ENCODE measurements at places on chromosomes 12 and 14.

- DNase-seq: no peak
Observed at GRCh38 chr12:124464062-124464461, 103.3 kb downstream of the NCOR2 start.

GRCh38 chr14:101077481-101078074 lies 174.1 kb upstream of the RTL1 start:
- no peak for DNase-seq

GRCh38 chr14:70027785-70028428 lies 148.7 kb downstream of the SMOC1 start:
- peak; percentile 78 for DNase-seq

GRCh38 chr12:93126069-93126474 lies 197.0 kb upstream of the EEA1 start:
- DNase-seq: no peak

- DNase-seq: peak; percentile 40
Observed at GRCh38 chr12:74412606-74413230, 124.9 kb upstream of the ATXN7L3B start.
